Activated naive CD4-positive, alpha-beta T cell treated with anti-CD3 and anti-CD28 coated beads for 36 hours (primary cell): ENCODE measurements at places on chromosomes 13 and 19.

- DNase-seq = no peak
These were observed 27.4 kb downstream of the NDFIP2 start for GRCh38 chr13:79508224-79508961.

GRCh38 chr13:73598020-73598712 is 536.0 kb downstream of the KLF12 start:
- no peak for DNase-seq

DNA sequence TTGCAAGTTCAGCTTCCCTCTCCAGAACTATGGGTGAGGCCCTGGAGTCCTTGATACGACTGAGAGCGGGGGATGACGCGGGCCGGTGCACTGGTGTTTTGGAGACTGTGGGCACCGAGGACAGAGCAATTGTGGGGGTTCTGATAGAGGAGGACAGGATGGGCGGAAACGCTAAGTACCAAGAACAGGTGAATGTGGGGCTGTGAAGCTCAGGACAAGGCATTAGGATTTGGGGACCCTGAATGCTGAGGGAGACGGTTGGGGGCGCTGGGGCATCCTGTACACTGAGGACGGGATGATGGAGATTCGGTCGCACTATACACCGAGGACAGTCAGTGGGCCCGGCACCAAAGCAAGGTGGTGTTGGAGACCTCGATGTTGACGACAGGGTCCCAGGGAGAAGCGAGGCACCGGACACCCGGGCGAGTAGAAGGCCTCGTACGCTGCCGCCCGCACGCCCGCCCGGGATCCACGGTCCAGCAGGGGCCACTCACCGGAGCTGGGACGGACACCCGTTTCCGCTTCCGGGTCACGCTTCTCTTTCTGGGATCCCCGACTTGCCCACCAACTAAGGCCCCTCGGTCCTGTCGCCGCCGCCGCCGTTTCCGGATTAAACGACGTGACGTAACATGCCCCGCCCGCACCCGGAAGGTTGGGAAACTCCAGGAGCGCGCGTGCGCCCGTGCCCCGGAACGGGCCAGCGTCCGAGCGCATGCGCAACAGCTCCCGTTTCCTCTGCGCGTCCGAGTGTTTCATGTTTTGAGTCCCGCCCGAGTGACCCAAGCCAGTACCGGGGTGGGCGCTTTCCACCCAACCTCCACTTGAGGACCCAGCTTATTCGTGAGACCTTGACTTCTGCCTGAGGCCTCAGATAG is at the start of gene CHMP2A:
Gene CHMP2A (minus strand): TSS at position 612 of the 875 bp plus-strand sequence. CDS start 893 bp downstream, outside the sequence.
- peak; percentile 99 for DNase-seq

DNA sequence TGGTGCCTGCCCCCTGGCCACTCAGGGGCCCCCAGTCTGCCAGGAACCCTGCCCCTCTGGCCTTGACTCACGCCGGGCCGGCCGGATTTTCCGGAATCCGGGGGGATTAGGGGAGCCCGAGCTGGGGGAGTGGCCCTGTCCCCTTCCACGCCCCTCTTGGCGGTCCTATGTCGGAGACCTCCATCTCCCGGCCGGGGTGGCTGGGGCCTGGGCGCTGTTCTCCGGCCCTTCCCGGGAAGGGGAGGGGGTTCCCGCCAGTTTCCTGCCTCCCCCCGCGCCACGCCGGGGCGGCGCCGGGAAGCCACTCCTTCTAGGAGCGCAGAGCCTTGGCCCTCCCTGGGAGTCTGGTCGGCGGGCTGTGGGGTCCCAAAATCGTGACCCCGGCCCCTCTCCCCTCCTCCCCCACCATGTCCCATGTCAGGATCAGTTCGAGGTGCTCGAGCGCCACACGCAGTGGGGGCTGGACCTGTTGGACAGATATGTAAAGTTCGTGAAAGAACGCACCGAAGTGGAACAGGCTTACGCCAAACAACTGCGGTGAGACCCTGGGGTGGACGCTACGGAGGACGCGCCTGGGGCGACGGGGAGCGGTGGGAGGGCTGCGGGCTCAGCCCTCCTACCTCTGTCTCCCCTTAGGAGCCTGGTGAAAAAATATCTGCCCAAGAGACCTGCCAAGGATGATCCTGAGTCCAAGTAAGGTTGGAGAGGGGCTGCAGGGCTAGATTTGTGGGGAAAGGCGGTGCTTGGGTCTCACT is 1.3 kb downstream of the TRIP10 start:
- DNase-seq = peak; percentile 32

DNA sequence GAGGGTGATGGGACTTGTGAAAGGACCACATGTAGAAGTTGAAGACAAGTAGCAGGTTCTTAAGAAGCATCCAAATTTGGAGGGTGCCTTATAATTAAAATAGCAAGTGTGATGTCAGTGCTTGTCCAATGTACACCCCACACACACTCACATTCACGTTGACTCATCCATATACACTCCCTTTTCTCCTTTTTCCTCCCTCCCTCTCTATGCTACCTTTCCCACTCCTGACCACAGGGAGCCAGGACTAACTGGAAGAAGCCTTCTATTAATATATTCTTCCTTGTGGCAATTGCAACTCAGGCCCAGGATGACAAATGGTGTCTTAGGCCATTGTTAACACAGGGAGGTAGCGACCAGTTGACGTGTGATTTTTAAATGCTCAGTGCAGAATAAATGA is 16.3 kb upstream of the GPR183 start:
- DNase-seq = no peak

DNA sequence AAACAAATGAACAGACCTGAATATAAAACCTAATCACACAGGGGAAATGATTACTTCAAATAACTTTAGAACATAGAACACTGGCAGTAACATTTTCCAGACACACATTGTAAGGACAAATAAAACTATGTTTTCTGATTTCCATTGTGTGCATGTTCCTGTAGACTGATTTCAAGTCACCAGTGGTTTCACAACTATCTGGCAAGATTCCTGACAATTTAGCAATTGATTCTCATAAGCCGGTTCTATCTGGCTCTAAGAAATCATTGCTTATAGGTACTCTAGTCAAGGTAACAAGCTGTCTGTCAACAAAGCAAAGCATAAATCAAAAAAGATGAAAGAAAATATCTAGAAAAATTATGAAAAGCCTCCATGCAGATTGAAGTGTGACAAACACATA is 19.6 kb upstream of the PCCA start:
- no peak for DNase-seq

DNA sequence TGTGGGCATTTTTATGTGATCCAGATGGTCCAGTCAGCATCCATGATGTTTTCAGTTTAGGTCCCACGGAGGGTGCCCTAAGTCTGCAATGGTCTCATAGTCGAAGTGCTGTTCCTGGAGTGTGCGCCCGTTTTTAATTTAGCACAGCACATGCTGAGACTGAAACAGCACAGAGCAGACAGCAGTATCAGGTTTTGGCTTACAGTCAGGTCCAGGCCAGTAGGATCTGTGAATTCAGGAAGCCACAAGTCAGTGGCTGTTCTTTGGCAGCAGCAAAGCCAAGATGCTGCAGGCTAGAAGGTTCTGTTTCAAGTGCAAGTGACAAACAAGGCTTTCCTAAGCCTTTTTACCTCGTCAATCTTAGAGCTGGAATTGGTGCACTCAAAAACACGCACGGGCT is 18.3 kb downstream of the FBXO27 start:
- DNase-seq = no peak

DNA sequence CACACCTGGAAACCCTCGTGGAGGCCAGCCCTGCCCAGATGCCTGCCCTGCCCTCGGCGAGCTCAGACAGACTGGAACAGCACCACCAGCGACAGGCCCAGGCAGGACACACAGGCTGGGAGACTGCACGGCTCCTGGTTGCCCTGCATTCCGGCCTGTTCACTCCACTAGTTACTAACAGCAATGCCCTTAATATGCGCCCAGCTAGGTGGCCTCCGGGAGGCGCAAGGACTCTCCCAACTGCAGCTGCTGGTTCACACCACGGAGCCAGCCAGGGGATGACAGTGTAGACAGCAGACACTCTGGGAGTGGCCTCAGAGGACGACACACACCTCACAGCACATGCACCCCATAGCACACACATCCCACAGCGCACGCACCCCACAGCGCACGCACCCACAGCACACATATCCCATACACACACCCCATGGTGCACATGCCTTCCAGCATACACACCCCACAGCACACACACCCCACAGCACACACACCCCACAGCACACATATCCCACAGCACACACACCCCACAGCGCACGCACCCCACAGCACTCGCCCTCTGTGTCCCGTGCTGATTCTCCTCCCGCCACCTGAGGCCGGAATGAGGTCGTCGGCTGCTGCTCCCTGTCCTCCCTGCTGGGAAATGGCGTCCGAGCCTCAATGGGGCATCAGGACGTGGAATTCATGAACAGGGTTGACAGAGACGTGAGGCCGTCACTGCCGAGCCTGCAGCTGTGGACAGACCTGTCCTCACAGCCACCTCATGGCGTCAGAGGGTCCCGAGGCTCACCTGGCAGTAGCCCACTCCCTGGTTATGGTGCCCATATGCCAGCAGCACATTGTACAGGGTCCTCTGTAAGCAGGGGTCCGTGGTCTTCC is 13.6 kb downstream of the GRTP1 start:
- no peak for DNase-seq

- DNase-seq = no peak
These were observed 38.4 kb downstream of the RFX2 start for GRCh38 chr19:6071875-6072274.

GRCh38 chr13:51223560-51224270 is 1.5 kb downstream of the FAM124A start:
- DNase-seq = no peak

DNA sequence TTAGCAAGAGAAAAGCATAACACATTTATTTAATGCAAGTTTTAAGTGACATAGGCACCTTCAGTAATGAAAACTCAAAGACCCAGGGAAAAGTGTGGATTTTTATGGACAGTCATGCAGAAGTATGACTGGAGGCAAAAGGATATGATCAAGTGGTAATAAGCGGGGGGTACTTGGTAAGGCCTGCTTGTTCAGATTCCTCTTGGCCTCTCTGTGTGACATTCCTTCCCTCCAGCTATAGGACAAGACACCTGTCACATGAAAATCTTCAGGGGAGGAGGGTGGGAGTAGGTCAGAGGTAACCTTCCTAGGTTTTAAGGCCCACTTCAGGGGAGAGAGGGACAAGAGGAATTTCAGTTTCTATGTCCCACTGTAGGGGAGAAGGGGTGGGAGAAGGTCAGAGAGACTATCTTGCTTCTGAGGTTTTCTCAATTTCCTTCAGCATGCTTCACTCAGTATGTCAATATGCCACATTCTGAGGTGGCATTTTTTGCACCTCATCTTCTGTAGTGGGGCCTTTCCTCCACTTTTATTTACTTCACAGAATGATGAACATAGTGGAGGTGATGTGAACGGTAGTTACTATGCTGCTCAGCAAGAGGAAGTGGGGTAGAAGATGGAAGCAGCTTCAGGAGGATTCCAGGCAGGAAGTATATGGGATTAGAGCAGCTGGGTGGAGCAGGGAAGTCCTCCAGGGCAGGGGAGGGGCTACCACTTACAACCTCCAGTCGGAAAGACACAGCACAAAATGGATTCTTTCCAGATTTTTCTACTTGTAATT is 73.2 kb upstream of the RFC3 start:
- DNase-seq = no peak

DNA sequence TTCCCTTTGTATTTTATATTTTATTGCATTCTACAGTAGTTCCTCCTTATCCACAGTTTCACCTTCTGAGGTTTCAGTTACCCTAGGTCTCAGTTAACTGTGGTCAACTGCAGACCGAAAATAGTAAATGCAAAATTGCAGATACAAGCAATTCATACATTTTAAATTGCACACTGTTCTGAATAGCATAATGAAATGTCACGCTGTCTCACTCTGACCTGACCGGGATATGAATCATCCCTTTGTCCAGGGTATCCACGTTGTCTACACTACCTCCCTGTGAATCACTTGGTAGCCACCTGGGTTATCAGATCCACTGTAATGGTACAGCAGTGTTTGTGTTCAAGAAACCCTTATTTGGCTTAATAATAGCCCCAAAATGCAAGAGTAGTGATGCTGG is 325.0 kb downstream of the DNAJC15 start:
- DNase-seq = no peak
